Stimulated activated CD8-positive, alpha-beta memory T cell treated with anti-CD3 and anti-CD28 coated beads, Interleukin-4, amount 100 ng/mL, for 1 hour (primary cell): ENCODE measurements at places on chromosomes 1 and 21.

DNA sequence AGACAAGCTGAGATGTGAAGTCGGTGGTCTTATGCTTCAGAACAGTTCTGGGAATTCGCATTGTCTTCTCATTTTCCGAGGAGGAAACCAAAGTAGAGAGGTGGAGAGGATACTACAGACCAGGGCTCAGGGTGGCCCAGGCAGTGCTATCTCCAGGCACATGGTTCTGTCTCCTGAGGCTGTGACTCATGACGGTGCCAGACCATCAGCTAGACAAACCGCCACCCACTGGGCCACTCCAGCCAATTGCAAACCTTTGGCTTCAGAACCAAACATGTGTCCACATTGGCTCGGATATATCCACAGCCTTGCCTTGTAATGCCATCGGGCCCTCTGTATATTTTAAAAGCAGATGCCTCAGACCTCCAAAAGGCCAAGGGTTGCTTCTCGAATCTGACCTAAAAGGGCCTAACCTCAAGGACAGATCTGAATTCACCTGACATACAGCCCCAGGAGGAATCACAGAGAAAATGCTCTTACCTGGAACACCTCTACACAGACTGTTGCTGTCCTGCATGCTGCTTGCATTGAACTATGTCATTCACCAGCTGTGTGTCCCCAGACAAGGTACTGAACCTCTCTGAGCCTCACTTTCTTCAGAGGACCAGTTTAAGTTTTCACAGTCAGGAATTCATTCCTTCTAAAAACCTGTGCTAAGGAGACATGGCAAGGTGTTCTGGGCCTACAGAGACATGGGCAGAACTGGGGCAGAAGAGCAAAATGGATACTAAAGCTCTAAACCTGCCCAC, 224.9 kb upstream of the JUN start:
- no peak for DNase-seq

DNA sequence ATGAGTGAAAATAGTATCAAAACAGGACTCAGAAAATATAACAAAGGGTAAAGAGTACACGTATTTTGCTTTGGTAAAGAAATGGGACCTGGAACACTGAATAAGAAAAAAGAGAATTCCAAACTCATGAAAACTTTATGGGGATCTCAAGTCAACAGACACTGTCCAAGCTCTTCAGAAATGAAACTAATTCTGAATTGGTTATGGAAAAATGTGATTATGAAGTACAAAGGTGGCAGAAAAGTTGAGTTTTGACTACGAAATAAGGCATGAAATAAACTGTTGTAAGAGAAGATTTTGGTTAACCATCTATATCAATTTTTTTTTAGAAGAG, 8.4 kb downstream of the EGLN1 start:
- no peak for DNase-seq

GRCh38 chr1:234520908-234521817, 42.2 kb upstream of the TARBP1 start:
- no peak for DNase-seq

- no peak for DNase-seq
Measured at GRCh38 chr1:36367798-36368197, 17.9 kb downstream of the STK40 start.

GRCh38 chr1:108892356-108893140, 15.8 kb downstream of the GPSM2 start:
- no peak for DNase-seq

DNA sequence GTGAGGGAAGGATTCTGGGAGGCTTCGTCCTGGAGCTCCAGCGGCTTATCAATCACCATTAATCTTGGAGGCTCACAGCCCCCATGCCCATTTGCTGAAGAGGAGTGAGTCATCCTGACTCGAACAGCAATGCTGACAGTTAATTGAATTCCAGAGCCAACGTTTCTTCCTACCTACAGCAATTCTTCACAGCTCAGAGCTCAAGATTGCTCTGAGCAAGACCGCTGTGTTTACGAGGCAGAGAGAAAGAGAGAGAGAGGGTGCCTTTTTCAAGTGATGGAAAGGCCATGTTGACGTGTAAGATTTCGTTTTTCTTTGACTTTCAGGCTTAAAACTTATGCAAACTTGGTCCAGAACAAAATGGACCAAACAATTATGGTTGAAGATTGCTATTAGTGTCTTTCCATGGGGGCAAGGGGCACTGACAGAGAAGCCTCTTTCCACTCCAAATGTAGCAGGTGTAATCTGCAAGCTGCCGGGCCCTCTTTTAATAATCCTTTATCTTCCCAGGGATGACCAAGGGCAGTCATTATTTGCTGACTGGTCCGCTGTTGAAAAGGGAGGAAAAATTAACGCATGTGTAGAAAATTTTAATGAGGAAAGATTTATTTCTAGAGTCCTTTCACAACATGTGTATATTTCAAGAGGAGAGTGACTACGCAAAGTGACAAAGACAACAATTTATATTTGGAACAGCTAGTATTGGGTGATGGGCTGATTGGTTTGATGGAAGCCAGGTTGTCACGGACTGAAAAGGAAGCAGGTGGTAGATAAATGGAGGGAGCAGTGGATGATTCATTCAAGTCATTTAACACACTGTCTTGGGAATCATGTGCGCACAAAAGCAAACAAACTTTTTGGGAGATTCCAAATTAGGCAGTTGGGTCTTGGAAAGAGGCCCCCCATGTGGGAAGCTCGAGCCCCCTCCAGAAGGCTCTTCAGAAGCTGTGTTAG, 136.1 kb upstream of the IRF2BP2 start:
- DNase-seq, result no peak

GRCh38 chr1:152683846-152684245, 2.1 kb upstream of the LCE2B start:
- DNase-seq, result no peak

DNA sequence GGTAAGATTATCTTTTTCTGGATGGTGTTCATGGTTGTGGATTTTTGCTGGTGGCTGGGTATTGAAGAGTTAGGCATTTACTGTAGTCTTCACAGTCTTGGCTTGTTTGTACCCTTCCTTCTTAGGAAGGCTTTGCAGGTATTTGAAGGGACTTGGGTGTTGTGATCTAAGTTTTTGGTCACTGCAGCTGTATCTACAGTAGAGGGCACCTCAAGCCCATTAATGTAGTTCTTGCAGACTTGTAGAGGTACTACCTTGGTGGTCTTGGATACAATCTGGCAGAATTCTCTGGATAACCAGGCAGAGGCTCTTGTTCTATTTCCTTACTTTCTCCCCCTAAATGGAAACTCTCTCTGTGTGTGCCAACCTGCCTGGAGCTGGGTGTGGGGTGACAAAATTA, 155.8 kb upstream of the BRINP3 start:
- DNase-seq, result no peak

DNA sequence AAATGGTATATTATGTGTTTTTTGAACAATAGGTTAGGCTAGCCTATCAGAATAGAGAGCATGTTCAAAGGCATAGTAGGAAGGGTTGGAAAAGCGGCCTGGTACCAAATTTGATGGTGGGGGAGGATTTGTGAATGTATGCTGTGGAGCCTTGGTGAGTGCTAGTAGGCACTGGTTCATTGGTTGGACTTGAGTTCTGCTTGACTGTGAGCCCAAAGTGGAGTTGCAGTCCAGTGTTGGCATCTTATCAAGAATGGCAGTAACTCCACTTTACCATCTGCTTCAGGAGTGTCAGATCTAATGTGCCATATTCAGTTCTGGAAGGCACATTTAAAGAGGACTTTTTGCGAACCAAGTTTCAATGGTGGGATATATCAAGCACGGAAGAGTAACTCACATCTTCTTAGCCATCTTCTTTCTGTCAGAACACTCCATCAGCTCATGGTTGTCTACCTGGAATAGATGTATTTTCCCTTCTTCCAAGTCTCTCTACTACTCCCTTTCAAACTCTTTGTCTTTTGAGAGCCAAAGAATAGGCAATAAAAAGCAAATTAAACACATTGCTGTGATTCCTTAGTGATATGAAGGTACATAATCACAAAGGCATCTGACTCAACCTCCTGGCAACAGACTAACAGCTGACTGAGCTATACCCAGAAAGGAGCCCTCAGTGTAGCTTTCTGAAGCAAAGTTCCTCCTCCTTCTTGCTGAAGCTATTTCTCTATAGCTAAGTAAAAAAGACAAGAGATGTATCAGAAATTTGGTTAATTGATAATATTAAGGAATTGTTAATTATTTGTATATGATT, 21.7 kb downstream of the LRRC8B start:
- DNase-seq, result no peak

- no peak for DNase-seq
Measured at GRCh38 chr1:161728376-161729226, 7.3 kb downstream of the FCRLB start.

DNA sequence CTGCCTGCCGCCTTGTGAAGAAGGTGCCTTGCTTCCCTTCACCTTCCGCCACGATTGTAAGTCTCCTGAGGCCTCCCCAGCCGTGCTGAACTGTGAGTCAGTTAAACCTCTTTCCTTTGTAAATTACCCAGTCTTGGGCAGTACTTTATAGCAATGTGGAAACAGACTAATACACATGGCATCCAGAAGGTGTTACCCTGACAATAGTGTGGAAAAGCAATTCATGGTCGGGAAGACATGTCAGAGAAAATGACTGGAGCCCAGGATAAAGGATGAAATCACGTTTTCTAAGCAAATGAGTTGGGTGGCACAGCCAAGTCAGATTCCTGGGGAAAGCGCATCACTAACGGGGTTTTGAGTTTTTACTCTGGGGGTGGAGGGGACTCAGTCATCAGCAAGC, 76.4 kb downstream of the HLCS start:
- no peak for DNase-seq

DNA sequence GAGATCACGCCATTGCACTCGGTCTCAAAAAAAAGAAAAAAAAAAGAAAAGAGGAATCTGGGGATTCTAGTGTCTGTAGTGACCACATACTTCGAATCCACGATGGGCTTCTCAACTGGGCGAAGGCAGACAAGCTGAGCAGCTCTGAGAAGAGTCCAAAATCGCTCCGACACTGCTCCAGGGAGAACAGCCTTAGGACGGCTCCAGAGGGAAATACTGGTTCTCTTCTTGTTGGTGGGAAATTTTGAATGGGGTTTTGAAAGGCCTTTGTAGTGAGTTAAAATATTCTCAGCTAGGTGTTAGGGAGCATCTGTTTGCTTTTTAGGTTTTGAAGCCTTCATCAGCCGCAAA, 18.3 kb upstream of the HJV start:
- DNase-seq, result no peak

- DNase-seq, result no peak
Measured at GRCh38 chr1:24443241-24443656, 27.6 kb downstream of the NIPAL3 start.

DNA sequence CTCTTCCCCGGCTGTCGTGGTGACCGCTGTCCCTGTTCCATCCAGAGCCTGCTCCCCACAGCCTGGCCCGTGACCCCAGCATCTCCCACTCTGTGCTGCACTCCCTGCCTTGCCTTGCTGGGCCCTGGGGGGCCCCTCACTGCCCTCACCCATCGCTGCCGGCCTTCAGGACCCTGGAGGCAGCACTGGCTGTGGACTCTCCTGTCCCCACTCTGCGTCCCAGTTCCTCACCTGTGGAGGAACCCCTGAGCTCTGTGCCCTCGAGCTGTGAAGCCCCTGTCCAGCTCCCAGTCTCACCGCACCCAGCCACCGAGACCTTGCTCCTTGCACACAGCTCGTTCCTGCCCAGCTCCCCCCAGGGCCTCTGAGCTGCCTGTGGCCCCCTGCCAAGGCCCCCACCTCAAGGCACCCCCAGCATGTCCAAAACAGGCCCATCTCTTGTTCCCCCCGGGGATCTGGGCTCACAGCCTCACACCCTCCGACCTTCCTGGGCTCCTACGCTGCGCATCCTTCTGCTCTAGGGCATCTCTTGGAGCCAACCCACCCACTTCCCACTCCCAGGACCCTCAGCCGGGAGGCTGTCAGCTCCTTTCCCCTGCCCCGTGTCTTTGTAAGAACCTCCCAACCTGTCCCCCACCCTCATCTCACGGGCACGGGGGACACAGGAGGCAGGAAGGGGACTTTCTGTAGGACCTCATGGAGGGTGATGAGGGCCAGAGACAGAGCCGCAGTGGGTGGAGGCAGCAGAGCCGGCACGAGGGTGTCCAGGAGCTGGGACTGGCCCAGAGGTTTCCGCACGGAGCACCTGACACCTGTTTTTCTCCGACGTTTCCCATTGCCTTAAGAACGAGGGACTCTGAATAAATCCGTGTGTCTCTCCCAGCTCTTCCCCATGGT, 109.3 kb downstream of the WDR4 start:
- no peak for DNase-seq

DNA sequence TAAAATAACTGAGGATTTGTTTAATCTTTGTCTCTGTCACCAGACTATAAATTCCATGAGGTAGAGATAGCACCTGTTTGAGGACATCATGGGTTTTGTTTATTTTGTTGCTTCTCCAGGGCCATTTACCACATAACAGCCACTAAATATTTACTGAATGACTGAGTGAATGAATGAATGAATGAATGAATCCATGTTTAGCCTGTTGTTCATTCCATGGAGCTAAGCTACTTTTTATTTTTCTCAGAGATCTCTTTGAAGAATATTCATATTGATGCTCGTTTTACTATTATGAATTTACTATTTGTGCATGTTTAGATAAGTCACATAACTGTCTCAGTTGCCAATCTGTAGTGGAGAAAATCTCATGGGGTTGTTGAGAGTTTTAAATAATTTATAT, 17.7 kb downstream of the LRRC8B start:
- DNase-seq, result no peak

DNA sequence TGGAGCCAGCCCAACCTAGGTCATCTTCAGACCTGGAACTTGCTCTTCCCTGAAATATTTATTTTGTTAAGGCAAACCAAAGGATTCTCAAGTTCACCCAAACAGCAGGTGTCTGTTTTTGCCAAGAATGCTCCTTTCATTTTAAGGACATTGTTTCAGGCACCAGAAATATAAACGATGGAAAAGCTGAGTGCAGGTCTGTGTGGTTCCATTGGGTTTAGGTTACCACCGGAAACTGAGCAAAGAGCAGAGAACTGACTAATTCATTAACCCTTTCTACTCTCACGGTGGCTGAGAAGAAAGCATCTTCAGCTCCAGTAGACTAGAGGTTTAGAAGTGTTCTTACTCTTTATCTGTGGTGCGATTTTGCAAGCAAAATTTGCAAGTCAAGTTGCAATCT, 38.0 kb upstream of the ZC3H11B start:
- DNase-seq, result no peak

DNA sequence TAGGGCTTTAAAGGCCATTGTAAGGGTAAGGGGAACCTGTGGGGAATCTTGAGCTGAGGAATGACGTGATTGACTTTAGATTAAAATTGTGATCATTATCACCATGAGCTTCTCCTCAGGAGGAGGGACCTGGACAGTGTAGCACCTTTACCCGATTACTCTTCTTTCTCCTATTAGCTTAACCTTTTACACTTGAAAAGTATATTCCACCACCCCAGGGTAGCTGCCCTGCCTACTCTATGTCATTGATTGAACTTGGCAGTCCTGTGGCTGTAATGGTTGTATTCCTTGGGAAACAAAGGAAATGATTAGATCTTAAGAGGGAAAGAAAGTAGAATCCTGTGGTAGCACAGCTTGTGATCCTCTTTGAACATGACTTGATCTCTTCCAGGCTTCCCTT, 47.7 kb downstream of the CACHD1 start:
- no peak for DNase-seq
